ENCODE measurements at places on chromosomes 6 and 20. TPM values are rescaled to one million over a fixed set of nuclear protein-coding genes. Genes with fewer than 3 reads are reported as not detected.

The CST5 gene
- not detected for total RNA-seq

DNA sequence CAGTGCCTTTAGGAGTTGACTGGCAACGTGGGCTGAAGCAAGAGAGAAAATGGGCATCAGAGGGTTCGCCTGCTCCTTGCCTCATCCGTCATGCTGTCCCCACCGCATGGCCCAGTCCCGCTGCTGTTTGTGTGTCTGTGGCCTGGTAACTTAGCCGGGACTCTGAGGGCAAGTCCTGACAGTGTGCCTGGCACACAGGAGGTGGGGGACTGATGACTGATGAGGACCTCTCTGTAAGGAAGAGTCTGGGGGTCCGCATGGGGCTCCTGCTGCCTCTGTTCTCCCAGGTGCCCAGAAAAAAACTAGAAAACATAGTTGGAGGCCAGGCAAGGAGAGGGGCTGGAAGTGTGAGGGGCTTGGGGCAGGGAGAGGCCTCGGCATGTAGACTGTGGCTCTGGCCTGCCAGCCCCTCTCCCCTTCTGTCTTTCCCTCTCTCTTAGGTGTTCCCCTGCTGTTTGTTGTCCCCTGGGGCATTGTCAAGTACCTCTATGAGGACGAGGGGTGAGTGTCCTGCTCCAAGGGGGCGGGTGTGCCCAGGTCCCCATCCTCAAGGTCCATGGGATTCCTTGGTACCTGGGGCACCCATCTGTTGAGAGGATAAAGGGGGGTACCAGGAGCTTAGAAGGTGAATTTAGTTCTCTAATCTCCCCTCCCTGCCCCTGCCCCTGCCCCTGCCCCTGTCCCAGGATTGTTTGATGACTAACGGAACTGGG lies 29.5 kb downstream of the GLP1R start:
- no peaks in the 10 kb centered on the region for H3K27me3 ChIP-seq
- no peak overlapping the region for H3K27ac ChIP-seq
- H3K4me1 ChIP-seq: no peaks in the 10 kb centered on the region
- H3K36me3 ChIP-seq: no peaks in the 10 kb centered on the region
- H3K4me3 ChIP-seq: no peak overlapping the region

GRCh38 chr6:112021691-112022310 lies 32.1 kb upstream of the CCN6 start:
- H3K4me3 ChIP-seq: no peak overlapping the region
- DNase-seq: no peak
- no peaks in the 10 kb centered on the region for H3K27me3 ChIP-seq
- H3K27ac ChIP-seq: no peak overlapping the region
- H3K36me3 ChIP-seq: no peaks in the 10 kb centered on the region

DNA sequence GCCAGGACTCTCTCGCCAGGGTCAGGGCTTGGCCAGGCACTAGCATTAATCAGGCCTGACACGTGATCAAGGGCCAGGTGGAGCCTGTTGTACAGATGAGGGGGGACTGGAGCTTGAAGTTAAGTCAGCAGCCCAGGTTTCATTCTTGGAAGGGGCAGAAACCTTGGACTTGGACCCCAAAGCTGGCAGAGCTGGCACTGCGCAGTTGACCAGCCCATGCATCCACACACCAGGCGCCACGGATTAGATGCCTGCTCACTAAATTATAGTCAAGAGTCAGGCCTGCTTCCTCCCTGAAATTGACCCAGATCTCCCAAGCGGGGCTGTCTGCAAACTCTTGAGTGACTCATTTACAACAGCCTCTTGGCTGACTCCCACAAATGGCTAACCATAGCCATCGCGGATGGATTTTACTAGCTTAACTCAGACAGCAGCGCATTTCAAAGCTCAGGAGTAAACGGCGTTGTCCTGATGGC lies 4.1 kb upstream of the TAF4 start:
- no peak overlapping the region for H3K4me3 ChIP-seq
- H3K36me3 ChIP-seq: no peaks in the 10 kb centered on the region
- DNase-seq: peak; percentile 70
- no peak overlapping the region for H3K27ac ChIP-seq
- H3K27me3 ChIP-seq: no peaks in the 10 kb centered on the region

The NCOA7 gene
- total RNA-seq: 12.9 TPM

GRCh38 chr6:42316981-42317380 lies 99.3 kb upstream of the MRPS10 start:
- DNase-seq: no peak
- no peaks in the 10 kb centered on the region for H3K36me3 ChIP-seq
- H3K27ac ChIP-seq: peak overlapping the region; percentile 86
- H3K27me3 ChIP-seq: no peaks in the 10 kb centered on the region
- no peak overlapping the region for H3K4me3 ChIP-seq

GRCh38 chr20:36435592-36436541 lies 105.5 kb upstream of the MYL9 start:
- peak overlapping the region; percentile 46 for H3K4me3 ChIP-seq
- no peak overlapping the region for H3K27ac ChIP-seq
- H3K4me1 ChIP-seq: no peaks in the 10 kb centered on the region
- H3K27me3 ChIP-seq: peaks cover 30% of the 10 kb centered on the region

- peak; percentile 88 for DNase-seq
- peak overlapping the region; percentile 51 for H3K4me3 ChIP-seq
- no peaks in the 10 kb centered on the region for H3K36me3 ChIP-seq
- peaks cover 7% of the 10 kb centered on the region for H3K4me1 ChIP-seq
These were observed 233.6 kb upstream of the BMP2 start for GRCh38 chr20:6533761-6534479.

The FAM83D gene
- total RNA-seq: 23.1 TPM

The SLX4IP gene
- total RNA-seq: 5.9 TPM

GRCh38 chr6:131717836-131718542 lies 7.2 kb upstream of the CTAGE9 start:
- no peak overlapping the region for H3K27ac ChIP-seq
- H3K4me3 ChIP-seq: no peak overlapping the region

DNA sequence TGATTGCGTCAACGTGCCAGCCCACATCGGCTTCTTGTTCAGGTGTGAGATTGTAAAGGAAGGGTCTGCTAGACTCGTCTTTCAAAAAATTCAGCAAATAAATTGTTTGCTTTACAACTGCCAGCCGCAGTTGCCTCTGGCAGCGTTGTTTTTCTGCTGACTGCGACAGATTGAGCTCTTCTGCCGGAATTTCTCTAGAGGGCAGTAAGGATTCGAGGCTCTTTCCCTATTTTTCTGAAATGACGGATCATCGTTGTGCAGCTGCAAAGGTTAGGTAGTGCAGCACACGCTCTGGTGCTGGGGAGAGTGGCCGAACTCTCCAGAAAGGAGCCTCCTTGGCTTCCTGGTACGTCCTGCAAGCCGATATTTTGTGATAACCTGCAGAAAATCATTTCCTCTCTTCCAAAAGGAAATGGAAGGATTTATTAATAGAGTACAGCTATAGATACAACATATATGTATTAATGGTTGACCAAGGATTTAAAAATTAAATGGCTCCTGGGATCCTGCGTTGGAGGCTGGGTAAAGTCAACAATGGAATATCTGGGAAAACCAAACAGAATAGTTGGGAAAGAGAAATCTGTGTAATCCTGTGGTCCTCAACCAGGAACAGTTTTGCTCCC lies 121.9 kb upstream of the ZFP64 start:
- peaks cover 3% of the 10 kb centered on the region for H3K27me3 ChIP-seq
- H3K27ac ChIP-seq: no peak overlapping the region
- H3K4me1 ChIP-seq: no peaks in the 10 kb centered on the region

DNA sequence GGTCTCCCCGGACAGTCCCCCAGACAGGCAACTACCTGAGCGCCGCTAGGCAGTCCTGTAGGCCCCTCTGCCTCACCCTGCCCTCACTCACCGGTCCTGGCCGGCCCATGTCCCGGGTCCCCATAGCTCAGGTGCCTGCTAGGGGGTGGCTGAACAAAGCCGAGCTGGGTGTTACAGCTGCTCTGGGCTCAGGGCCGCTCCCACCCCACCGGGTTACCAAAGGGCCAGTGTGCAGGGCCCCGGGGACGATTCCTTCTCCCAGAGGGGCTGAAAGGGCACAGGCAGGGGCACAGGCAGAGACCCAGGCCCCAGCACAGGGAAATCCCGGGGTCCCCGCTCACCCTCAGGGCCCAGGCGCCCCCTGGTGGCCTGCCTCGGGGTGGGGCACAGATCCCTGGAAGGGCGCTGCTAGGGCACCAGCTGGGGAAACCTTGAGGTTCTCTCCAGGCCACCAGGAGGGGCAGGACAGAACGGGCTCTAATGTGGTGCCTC lies 118.4 kb downstream of the GRM4 start:
- no peak overlapping the region for H3K27ac ChIP-seq
- peaks cover 54% of the 10 kb centered on the region for H3K27me3 ChIP-seq
- H3K4me3 ChIP-seq: no peak overlapping the region
- H3K4me1 ChIP-seq: no peaks in the 10 kb centered on the region

The SYNCRIP gene
- total RNA-seq: 120 TPM

DNA sequence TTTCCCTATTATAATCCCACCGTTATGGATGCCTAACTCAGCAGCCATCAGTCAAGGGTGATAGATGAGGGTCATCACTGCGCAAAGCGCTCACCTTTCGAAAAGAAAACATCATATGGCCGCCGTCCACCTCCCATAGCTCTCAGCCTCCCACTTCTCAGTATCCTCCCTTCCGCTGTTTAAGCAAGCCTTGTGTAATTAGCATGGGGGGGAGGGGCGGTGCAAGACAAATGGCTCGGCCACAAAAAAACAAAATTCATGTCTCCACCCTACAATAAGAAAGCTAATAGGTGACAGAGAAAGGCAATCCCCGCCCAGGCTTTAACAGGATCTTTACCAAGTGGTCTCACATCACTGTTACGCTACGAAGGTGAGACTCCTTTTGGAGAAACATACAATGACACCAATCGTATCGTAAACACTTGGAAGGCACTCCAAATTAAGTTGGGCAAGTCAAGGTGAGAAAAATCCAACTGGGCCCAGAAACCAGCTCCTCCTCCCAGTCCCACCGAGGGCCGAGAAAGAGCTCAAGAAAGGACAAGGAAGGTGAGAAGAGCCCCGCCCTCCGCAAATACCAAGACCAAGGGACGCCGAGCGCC lies 645 bp downstream of the DDX39B start:
- peaks cover 10% of the 10 kb centered on the region for H3K4me1 ChIP-seq
- peaks cover 32% of the 10 kb centered on the region for H3K36me3 ChIP-seq
- no peaks in the 10 kb centered on the region for H3K27me3 ChIP-seq
- peak; percentile 50 for DNase-seq

GRCh38 chr20:16005021-16005914 lies 568.0 kb downstream of the KIF16B start:
- no peaks in the 10 kb centered on the region for H3K4me1 ChIP-seq
- no peak overlapping the region for H3K4me3 ChIP-seq
- H3K27ac ChIP-seq: no peak overlapping the region
- H3K27me3 ChIP-seq: no peaks in the 10 kb centered on the region
- H3K36me3 ChIP-seq: no peaks in the 10 kb centered on the region
